Nephron progenitor cell (in vitro differentiated cells): ENCODE measurements at places on chromosomes 6 and 20.
A peak's percentile ranks its signal among the peaks of the same experiment; 100 is the strongest.

DNA sequence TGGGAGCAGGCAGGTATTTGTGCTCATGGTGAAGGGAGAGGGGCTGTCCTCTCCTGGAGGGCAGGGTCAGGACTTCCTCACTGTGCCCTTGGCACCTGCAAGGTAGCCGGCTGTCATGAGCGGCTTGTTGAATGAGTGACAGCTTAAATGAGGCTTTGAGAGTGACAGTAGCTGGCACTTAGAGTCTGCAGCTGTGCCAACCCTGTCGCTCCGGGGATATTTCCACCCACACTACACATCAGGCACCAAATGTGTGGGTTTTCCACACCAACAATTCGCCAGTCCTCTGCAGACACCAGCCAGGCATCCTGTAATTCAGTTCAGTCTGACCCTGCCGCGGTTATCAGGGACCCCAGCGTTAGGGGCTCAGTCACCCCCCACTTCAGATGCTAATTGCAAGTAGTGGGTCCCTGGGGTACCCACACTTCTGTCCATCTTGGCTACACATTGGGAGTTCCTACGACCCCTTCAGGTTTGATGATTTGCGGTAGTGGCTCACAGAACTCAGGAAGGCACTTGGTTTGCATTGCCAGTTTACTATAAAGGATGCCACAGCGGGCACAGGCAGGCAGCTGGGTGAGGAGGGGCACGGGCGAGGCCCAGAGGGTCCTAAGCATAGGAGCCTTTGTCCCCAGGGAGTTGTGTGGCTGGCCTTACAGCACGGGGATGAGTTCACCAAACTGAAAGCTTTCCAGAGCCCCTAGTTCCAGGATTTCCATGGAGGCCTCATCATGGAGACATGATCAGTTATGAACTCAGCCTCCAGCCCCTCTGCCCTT lies 9.1 kb downstream of the MTG2 start:
- no peak for DNase-seq

DNA sequence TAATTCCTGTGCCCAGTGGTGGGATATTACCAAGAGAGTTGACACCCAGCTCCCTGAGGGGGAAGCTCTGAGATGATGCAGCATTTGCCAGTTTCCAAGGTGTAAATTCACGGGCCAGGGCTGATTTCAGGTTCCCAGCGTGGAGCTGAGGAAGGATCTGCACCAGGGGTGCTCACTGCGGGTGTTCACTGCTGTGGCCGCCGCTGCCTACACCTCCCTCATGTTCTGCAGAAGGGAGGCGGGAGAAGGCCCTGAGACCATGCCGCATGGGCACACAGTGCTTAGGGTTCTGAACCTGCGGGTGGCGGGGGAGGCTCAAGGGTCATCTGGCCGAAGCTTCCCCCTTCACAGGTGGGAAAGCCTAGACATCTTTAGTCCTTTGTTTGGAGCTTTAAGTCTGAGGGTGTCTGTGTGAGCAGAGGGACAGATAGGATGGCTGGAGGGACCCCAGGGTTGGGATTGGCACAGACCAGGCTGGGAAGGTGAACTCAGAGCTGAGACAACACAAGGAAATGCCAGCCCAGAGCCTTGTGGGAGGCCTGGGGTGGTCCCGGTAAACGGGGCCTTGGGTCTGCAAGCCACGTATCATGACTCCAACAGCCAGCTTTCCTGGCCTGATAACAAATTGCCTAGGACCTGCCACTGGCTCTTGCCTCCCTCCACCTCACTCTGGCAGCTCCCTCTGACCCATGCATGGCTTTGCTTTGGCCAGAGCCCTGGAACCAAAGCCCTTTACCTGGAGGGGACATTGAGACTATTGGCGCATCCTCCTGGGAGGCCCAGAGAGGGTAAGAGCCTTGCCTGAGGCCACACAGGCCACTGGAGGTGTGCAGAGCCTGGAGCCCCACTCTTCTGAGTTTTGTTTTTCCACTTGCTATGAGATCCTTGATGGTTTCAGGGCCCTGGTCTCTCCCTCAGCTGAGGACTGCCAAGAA lies 40.4 kb downstream of the SYNJ2 start:
- no peak for DNase-seq

- DNase-seq, result peak; percentile 13
Observed at GRCh38 chr6:150928882-150929281, 63.4 kb downstream of the MTHFD1L start.

DNA sequence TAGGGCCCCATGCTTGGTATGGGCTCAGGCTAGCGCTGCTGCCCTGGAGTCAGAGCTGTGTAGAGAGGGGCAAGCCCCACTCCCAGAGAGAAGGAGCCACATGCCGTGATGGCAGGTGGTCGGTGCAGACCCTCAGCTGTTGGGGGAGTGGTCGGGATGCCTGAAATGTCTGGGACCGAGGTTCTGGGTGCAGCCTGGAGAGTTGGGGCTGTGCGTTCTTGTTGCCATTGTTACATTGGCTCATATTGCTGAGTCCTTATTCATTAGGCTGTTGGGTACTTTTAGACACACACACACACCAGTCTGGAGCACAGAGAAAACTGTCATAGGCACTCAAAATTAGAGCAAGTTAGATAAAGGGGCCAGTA lies 83.9 kb downstream of the UNC5CL start:
- no peak for DNase-seq

- no peak for DNase-seq
Observed at GRCh38 chr6:147892476-147892875, 384.0 kb downstream of the SAMD5 start.

GRCh38 chr20:16387666-16388065 lies 185.6 kb downstream of the KIF16B start:
- DNase-seq, result no peak
